ENCODE measurements at places on chromosomes 13 and 19.

DNA sequence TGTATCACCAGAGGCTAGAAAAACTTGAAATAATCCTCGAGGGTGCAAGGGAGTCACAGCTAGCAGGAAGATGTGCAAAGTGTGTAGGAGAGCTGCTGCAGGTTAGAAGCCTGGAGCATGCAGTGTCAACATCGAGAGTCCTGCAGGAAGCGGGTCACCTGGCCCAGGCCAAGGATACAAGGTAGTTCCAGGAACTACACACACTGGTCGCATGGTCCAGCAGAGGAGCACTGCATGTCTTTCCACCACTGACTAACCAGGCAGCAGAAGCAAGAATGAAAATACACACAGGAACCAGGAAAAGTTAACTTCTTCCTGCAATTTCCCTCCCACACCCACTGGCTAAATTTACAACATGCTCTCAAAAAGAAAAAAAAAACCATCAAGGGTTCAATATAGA, 36.0 kb upstream of the MIR17HG start:
- no peak for DNase-seq

DNA sequence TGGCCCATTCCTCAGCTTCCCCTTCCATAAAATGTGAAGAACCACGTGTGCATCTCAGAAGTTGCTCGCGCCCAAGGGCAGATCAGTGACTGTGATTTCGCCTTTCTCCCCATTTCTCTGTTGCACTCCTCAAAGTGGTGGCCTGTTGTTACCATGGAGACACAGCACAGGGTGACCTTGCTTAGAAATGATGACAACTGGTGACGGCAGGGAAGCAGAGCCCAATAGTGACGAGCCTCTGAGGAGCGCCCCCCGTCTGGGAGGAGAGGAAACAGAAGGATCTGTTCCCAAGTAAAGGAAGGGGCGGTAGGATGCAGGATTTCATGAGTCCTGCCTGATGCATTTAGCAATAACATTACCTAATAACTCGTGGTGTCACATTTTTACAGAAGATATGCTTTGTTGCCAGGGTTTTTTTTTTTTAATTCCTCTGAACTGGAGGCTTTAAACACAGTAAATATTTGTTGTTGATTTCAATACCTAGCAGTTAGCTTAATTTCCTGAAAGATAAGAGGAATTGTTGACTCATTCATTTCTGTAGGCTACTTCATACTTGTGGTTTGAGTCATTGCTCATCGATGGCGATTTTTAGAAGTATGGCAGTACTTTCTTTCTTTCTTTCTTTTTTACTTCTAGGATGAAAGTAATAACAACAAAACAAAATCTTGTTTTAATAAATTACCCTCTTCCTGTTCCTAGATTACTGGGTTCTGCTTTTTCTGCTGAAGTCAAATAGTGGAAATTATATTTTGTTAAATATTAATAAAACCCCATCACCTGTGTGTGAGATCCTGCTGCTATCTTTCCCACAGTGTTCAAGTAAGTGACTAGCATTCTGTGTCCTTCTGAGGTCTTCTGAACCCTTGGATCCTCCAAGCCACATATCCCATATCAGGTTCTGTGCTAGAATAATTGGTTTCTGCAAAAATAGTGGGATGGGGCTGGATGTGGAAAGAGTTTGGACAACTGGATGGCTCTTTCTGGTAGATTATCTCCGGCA, 36.0 kb downstream of the MBNL2 start:
- DNase-seq = peak; percentile 68

DNA sequence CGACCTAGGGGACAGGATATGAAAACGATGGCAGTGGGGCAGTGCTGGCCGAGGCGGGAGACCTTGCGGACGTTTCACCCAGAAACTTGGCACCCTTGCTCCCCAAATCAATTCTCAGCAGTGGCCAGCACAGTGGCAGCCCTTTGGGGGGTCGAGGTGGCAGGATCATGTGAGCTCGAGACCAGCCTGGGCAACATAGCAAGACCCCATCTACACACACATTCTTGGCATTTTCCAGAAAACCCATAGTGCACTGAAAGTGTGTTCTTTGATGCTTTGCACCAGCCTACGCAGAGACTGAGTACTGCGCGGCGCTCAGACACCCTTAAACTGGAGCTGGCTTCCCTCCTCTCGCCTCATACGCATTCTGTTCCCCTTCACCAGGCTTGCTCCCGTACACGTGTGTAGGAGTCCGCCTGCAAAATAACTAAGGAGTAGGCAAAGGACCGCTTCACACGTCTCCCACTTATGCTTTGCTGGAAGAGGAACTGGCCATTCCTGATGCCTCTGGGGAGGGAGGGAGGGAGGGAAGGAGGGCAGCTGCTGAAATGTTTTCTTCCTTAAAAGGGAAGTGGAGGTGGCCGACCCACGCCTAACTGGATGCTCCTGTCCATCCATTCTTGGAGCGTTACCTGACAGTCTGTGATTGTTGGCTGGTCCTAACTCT, 23.5 kb upstream of the MIER2 start:
- no peak for DNase-seq

GRCh38 chr13:28046981-28047380, 53.4 kb downstream of the FLT3 start:
- peak; percentile 45 for DNase-seq

GRCh38 chr13:36862002-36862685, 43.1 kb downstream of the RFXAP start:
- DNase-seq = no peak

- DNase-seq = no peak
Observed at GRCh38 chr19:45641274-45642105, 2.3 kb upstream of the EML2 start.

DNA sequence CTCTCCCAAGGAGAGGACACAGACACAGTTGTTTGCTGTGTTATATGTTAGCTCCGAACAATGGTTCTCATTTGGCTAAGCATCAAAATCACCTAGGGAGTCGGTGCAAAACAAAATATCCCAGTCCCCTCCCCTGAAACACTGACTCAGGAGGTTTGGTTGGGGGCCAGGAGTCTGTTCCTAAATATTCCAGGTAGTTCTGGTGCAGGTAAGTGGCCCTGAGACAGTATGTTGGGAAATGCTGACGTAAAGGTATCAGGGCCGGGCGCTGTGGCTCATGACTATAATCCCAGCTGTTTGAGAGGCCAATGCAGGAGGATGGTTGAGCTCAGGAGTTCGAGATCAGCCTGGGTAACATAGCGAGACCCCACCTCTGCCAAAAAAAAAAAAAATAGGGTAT, 2.3 kb upstream of the MAP2K7 start:
- no peak for DNase-seq

GRCh38 chr13:114069376-114070097, 62.9 kb downstream of the RASA3 start:
- DNase-seq = no peak

- no peak for DNase-seq
Observed at GRCh38 chr13:41216160-41216559, 21.8 kb upstream of the KBTBD7 start.

DNA sequence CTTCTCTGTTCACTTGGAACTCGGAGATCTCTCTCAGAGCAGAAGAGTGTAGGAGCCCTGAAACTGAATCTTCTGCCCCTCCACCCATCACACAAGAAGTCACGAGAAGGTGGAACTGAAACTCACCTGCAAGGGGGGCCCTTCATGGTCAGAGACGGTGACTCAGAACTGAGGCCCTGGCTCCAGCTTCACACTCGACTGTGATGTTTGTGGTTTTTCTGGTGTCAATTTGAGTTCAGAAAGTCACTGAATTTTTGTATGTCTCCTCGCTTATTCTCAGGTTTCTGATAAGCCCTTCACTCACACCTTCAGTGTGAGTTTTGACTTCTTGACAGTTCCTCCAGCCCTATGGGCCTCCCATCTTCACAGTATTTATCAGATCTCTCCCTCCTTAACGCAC, 23.1 kb downstream of the SIGLEC5 start:
- DNase-seq = no peak

- peak; percentile 25 for DNase-seq
Observed at GRCh38 chr19:57587529-57587928, 3.6 kb downstream of the ZIK1 start.

DNA sequence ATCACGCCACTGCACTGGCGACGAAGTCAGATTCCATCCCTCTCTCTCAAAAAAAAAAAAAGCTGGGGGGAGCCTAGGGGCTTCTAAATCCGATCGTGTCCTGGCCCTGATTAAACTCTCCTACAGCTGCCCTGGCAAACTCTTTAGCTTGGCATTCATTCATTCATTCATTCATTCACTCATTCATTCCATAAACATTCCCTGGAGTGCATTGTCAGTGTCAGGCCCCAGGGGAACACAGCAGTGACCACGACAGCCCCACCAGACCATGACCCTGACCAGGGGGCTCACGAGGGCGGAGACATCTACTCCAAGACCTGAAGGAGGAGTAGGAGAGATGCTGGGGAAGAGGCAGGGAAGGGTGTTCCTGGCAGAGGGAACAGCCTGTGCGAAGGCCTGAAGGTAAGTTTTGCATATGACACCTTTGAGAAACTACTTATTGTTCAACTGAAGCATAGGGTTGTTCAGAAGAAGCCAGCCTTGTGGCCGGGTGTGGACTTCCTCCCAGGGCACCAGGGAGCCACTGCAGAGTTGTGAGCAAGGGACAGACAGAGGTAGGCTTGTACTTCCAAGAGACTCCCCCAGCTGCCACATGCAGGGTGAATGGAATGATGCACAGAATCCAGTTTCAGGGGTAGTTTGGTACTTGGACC, 24.5 kb downstream of the CEACAM16 start:
- no peak for DNase-seq

Measured in BJ (cell line).